ENCODE measurements at places on chromosomes 1 and 21.

DNA sequence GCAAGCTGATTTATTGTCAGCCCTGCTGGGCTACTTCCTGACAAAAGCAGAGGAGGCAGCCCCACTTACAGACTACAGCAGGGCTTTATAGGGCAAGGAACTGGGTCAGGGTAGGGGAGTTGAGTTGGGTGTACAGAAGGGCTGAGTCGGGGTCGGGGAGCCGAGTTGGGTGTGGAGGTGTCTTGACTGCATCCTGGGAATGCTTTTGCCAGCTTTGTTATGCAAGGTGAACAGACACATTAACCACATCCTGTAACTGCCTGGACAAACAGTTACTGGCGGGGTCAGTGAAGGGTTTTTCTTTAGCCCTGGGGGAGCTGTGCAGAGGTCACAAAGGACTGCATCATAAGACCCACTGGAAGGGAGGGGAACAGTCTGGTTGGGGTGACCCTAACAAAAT lies 39.1 kb upstream of the GBP5 start:
- no peak for DNase-seq

DNA sequence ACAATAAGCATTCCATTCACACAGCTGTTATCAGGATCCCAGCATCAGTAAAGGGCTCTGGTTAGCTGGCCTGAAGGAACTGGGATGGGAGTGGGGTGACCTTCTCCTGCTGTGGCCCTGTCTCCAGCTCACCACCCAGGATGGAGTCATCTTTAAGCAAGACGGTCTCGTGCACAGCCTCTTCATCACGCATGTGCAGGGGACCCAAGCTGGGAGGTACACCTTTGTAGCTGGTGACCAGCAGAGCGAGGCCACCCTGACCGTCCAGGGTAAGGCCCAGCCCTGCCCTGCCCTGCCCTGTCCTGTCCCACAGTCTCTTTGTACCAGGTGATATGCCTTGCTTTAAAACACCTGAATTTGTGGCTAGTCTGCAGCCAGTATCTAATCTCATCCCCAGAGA lies 24.3 kb downstream of the IGFN1 start:
- DNase-seq = no peak

GRCh38 chr1:82153752-82154151 lies 353.0 kb downstream of the ADGRL2 start:
- DNase-seq = no peak

GRCh38 chr1:153976819-153977249 lies 640 bp downstream of the JTB start:
- no peak for DNase-seq

DNA sequence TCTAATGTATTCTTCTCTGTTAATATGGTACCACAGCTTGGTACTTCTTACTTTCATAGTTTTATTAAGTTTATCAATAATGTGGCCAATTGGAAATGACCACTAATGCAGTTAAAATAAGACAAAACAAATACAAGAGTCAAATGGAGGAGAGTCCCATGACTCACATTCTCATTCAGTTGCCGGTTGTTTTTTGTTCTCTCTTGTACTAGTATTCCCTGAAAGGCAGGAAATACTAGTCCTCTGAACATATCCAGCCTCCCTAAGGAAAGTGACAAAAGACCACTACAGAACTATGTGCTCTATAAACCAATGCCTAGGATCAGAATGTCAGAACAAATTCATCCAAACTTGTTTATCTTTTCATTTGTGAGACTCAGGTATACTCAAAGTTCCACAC lies 165.2 kb upstream of the SAMSN1 start:
- DNase-seq = no peak

GRCh38 chr1:152926091-152926490 lies 17.7 kb downstream of the IVL start:
- DNase-seq = no peak

DNA sequence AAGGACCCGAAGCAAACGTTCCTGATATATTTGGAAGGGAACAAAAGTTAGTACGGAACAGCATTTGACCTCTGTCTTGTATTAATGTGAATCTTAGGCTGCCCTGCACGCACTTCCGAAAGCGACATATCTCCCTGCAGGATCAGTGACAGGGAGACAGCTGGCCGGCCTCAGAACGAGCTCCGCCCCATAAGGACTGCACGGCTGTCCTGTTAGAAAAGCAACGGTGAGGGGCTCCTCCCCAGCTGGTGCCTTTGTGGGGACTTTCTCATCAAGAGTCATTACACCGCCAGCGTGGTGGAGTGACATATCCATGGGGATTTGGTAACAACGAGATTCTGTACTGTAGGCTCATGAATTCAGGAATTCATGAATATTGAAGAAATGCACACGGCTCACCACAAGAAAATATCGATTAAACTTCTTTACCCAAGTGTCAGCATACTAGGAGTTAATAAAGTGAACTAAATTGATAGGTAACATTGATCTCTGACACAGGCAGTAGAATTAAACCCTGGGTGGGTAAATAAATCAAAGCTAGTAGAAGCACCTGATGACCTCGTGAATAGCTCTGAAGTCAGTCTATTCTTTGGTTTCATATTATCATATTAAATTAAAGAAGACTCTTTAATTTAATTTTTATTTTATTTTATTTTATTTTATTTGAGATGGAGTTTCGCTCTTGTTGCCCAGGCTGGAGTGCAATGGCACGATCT lies 8.1 kb upstream of the GREM2 start:
- no peak for DNase-seq

DNA sequence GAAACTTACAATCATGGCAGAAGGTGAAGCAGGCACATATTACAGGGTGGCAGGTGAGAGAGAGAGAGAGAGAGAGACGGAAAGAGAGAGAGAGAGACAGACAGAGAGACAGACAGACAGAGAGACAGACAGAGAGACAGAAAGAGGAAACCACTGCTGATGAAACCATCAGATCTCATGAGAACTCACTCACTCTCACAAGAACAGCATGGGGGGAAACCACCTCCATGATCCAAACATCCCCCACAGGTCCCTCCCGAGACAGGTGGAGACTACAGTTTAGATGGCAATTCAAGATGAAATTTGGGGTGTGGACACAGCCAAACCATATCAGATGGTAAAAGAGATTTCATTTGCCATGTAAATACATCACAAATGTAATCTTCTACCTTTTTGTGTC lies 708.1 kb downstream of the MRPL39 start:
- DNase-seq = no peak

GRCh38 chr1:225820522-225821120 lies 10.7 kb downstream of the EPHX1 start:
- DNase-seq = no peak

GRCh38 chr1:12595757-12596006 lies 22.3 kb downstream of the DHRS3 start:
- DNase-seq = no peak

DNA sequence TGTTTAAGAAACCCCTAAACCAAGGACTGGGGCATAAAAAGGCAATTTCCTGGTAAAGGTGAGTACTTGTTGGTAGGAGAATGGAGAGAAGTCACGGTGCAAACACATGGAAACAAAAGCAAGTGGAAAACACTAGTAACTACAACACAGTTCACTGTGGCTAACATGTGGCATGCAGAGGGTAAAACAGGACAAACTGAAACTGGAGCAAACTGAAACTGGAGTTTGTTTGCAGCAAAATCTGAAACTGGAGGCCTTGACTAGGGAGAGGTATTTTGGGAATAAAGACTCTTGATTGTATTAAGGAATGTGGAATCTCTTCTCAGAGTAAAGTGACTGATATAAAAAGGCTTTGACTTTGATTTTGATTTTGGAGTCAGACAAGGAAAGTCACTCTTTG lies 376.3 kb upstream of the PRMT6 start:
- DNase-seq = no peak

DNA sequence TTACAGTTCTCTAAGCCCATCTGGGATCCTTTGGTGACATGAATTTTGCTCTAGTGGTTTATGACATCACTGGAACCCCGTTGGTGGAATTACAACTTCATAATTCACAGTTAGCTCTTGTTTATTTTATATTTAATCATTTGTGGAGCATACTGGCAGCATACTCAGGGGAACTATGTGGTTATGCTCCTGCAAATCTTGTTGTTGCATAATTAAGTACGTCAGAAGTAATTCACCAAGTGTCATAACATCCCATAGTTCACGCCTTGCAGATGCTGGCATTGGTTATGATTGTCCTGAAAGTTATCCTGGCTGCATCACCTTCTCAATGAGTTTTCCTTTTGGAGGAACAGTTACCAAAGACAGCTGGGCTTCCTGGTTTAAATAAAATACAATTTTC lies 16.5 kb downstream of the PRRX1 start:
- DNase-seq = no peak

DNA sequence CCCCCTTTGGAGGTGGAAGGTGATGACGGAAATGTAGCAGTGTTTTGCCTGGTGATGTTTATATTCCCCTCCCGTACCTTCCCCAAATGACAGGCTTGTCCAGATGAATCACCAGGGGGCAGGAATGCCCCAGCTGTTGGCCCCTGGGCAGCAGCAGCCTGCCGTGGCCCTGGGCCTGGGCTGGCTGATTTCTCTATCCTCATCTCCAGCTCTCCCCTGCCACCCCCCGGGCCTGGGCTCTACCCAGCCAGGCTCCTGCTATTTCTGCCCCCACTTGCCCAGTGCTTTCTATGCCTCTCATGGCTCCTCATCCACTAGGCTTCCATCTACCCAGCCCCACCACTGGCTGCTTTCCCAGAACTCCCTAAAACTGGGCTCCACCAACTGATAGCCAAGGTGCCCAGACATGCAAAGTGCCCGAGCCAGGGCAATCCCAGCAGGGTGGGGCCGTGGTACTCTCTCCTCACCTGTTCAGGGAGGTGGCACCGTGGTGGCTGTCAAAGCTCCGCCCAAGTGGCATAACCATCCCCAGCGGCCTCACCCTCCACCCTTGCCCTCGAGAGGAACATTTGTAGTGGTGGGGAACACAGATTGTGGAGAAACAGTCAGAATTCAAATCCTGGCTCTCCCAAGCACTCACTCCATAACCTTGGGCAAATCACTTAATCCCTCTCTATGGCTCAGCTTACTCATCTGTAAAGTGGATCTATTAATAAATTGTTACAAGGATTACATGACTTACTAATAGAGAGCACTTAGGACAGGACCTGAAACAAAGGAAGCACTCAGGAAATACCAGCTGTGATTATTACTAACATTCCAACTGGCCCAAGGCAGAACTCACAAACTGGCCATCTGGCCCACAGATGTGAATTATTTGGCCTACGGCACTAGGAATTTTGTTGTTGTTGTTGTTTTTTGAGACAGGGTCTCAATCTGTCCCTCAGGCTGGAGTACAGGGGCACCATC lies 12.8 kb upstream of the ECE1 start:
- peak; percentile 61 for DNase-seq

DNA sequence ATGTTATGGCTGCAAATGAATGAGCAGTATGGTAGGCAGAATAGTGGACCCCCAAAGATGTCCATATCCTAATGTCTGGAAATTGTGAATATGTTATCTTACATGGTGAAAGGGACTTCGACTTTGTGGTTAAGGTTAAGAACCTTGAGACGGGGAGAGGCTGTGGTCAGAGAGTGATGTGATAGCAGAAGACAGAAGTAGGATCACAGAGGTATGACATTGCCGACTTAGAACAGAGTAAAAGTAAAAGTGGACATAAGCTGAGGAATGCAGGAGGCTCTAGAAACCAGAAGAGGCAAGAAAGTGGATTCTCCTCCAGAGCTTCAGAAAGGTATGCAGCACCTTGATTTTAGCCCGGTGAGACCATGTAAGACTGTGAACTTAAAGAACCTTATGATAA lies 74.6 kb downstream of the CTH start:
- DNase-seq = no peak

DNA sequence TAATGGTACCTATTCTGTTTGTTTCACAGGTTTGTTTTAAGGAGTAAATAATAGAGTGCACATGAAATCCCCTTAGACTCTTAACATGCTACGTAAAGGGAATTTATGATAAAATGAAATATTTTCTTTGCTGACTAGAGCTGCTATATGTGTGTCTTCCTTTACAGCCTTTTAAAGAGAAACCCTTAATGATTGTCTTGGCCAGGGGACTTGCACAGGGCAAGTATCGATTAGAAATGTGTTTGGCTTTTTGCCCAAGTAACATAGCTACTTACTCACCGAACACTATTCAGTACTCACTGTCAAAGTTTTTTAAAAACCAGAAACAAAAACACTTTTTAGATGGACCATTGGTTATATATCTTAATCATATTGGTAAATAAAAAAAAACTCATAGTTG lies 71.3 kb upstream of the KIAA1614 start:
- DNase-seq = no peak

GRCh38 chr1:235946571-235946981 lies 79.9 kb upstream of the LYST start:
- DNase-seq = peak; percentile 90

- no peak for DNase-seq
Observed at GRCh38 chr21:27419153-27419552, 452.3 kb upstream of the ADAMTS5 start.

DNA sequence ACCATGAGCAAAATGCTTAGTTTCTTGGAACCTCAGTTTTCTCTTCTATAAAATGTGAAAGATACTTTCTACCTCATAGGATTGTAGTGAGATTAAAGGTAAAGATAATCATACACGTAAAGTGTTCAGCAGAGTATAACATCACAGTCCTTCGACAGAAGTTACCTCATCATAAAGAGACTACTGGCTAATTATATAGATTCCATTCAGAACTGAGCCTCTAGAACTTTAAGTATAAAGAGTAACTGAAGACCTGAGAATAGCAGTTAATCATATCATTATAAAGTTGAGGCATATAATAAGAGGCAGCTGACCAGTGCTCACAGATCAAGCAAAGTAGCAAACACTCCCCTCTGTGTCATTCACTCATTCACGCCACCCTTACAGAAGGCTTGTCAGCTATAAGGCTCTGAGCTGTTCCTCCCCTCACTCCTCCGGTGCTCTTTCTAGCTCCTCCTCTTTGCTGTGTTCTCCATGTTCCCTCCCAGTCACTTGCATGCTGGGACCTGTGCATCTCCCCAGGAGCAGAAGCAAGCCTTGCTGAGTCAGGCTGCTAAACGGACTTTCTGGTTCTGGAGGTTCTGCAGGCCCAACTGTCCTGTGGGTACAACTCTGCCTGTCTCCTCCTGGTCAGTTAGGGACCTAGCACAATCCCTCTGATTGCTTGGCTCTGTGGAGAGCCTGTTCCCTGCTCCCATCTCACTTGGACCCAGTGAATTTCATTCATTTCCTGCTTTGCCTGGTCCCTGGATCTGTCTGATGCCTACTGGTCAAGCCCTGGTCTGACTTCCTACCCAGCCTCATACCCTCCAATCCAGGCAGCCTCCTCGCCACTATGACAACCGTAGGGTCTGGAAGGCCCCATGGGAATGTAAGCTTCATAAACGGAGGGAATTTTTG lies 28.3 kb upstream of the LY9 start:
- no peak for DNase-seq

GRCh38 chr1:32336963-32337675 lies 1.1 kb upstream of the MARCKSL1 start:
- DNase-seq = no peak

GRCh38 chr1:2072109-2072806 lies 22.0 kb downstream of the PRKCZ start:
- no peak for DNase-seq

DNA sequence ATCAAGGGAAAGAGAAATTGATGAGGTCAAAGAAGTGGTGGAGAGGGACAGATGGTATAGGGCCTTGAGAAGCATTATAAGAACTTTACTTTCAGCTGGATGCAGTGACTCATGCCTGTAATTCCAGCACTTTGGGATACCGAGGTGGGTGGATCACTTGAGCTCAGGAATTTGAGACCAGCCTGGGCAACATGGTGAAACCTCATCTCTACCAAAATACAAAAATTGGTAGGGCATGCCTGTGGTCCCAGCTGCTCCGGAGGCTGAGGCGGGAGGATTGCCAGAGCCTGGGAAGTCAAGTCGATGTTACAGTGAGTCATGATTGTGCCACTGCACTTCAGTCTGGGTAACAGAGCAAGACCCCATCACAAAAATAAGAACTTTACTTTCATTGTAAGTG lies 5.7 kb downstream of the TMEM50A start:
- peak; percentile 40 for DNase-seq

GRCh38 chr1:12161324-12161661 lies 5.5 kb upstream of the TNFRSF1B start:
- DNase-seq = no peak
